ENCODE measurements at places on chromosomes 12 and 14. TPM values are rescaled to one million over a fixed set of nuclear protein-coding genes. Genes with fewer than 3 reads are reported as not detected.
A peak's percentile ranks its signal among the peaks of the same experiment; 100 is the strongest.

TAS2R10 gene
- total RNA-seq, result not detected

POTEM gene
- total RNA-seq, result not detected

GRCh38 chr12:58481811-58482210 is 438.5 kb downstream of the LRIG3 start:
- DNase-seq, result no peak

DNA sequence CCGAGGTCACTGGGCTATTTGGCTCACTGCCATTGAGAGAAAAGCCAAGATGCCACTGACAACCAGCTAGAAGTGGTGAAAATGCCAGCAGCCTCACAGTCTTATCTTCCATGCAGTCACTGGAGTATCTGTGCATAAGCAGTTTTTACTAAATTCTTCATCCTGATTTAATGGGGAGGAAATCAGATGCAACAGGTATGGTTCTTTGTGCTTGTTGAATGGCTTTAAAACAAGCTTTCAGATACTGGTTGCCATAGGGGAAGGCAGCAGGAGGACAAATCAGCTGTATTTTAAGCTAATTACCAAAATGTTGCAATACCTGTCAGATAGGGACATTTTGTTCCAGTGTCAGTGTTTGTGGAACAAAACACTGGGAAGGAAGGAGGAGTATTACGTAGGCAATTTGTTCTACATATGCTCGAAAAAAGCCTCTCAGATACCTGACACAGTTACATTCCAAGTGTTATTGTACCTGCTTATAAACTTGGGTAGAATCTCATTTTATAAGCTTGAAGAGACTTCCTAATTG is 54.1 kb upstream of the ARHGAP5 start:
- DNase-seq, result no peak

GRCh38 chr12:71900091-71900490 is 38.6 kb upstream of the TPH2 start:
- no peak for DNase-seq

GTF2H3 gene
- total RNA-seq, result 12.9 TPM

INHBC gene
- 0.27 TPM for total RNA-seq

- DNase-seq, result peak; percentile 20
These were observed 7.2 kb downstream of the NAB2 start for GRCh38 chr12:57096099-57096572.

DNA sequence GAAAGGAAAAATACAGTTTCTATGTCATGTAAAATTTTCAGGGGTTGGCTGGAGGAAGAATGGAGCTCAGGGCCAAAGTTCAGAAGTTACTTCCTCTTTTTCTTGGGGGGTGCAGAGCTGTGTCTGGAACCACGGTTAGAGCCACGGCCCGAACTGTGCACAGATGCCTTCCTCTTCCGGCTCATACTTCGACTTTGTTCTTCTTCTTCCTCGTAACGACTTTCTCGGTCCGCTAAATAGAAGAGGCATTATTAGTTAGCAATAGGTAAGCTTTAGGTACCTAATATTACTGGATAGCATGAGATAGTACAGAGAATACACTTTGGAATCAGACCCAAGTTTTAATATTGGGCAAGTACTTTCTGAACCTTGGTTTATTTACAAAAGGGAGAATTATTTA is 31.2 kb downstream of the SUPT16H start:
- DNase-seq, result peak; percentile 31

VRTN gene
- not detected for total RNA-seq

GRCh38 chr14:33844118-33844517 is 106.8 kb downstream of the EGLN3 start:
- no peak for DNase-seq

DNA sequence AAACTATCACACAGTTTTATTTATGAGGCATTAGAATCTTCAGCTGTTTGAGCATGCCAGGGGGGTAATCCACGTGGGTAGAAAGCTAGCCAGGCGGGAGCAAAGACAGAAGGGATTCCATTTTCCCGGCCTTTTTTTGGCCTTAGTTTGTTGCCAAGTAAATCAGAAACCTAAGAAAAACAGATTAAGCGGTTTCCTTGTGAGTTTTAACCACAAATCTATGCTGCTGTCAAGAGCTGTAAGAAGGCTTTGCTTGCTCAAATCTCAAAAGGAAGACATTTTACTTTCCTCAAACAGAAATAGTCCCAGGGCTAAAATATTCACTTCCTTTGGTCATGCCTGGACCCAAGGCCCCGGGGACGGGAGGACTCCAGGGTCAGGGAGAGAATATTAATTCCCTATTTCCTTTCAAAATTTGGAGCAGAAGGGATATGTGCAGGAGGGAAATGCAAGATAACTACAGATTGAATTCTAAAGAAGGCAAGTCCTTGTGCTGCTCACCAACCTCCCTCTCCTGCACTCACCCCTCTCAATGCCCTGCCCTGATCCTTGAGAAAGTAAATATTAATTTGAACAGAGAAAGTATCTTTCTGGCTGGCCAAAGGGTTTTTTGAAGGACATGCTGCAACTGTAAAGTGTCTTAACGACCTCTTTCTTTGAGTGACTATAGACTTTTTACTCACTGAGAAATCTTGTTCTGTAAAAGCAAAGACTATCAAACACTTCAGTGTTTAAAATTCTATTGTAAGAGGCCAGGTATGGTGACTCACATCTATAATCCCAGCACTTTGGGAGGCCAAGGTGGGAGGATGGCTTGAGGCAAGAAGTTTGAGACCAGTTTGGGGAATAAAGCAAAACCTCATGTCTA is 75.7 kb downstream of the HSD17B6 start:
- no peak for DNase-seq

DNA sequence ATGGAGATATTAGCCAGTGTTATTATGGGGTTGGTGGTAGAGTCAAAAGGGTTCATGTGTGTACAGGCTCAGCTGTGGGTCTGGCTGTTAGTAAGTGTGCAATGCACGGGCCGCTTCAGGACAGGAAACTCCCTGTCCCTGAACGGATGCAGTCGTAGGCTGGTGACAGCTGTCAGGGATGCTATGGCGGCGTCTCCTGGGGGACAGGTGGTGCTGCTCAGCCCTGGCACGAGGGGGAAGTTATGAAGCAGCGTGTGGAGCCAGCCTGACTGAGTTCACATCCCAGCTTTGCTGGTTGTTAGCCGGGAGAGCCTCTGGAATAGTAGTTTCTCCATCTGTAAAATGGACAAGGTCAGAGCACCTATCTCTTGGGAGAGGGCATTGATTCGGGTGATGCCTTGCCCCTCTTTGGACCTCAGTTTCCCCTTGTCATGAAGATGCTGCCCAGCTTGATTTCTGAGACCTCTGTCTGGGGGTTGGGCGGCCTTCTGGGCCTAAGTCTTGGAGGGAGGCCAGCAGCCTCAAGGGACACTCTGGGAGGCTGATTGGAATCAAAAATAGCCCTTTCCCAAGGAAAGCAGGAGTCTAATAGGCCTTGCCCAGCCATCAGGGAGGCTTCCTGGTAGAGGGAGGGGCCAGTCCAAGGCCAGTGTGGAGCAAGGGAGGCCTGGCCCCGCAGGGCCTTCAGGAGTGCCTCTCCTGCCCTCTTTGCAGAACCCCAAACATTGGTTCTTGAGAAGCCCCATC is 7.1 kb downstream of the ASB2 start:
- DNase-seq, result peak; percentile 64

PEBP1 gene
- 420 TPM for total RNA-seq

GRCh38 chr12:89309815-89310214 is 42.5 kb downstream of the DUSP6 start:
- no peak for DNase-seq
